Activated T-cell treated with anti-CD3 and anti-CD28 coated beads, Interleukin-2, amount 50 U/mL, for 1 hour (primary cell): ENCODE measurements at places on chromosomes 7 and 10.

DNA sequence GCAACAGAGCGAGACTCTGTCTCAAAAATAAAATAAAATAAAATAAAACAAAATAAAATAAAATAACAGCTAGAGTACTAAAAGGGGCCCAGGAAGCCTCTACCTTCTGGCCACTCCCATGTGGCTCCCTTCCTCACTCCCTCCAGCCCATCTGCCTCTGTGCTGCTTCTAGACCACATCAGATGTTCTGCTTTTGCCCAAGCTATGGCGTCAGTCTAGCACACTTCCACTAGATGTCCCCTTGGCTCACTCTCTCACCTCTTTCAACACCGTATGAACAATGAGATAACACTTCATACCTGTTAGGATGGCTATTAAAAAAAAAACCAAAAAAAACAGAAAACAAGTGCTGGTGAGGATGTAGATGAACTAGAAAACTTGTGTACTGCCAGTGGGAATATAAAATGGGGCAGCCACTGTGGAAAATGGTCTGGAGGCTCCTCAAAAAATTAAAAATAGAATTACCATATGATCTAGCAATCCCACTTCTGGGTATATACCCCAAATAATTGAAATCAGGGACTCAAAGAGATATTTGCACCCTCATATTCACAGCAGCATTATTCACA is 132.3 kb downstream of the ARHGAP22 start:
- no peak for DNase-seq

GRCh38 chr10:7512487-7512886 is 101.7 kb upstream of the SFMBT2 start:
- no peak for DNase-seq

DNA sequence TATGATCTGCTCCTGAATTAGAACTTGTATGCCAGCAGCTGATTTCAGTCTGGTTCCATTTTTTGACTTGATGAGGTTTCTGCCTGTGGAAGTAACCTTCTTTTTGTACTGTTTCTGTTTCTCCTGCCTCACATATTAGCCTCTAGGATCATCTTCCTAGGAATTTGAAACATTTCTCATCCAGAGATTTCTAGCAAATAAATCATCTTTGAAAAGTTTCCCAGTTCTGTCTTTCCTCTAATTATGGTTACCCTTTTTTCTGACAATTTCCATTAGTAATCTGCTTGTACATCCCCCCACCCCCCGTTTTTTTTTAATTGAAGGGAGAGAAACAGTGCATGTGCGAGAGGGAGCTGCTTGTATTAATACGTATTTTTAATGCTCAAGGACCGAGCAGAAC is 92.2 kb downstream of the NRF1 start:
- no peak for DNase-seq

DNA sequence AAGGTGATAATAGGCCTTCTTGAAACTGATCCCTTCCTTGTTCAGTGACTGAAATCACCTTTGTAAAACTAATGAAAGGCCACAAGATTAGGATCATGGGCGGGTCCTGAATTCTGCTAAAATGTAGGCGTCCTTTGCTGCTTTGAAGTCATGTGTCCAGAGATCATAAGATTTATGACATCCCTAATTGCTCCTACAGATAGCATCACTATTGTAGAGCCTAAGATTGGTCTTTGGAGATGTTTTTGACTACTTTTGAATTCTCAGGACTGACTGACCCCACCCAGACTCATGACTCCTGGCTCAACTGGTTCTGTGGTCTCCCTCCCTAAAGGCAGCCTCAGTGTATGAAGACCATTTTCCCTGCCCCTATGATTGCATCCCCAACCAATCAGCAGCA is 322.6 kb upstream of the SEMA3D start:
- no peak for DNase-seq

DNA sequence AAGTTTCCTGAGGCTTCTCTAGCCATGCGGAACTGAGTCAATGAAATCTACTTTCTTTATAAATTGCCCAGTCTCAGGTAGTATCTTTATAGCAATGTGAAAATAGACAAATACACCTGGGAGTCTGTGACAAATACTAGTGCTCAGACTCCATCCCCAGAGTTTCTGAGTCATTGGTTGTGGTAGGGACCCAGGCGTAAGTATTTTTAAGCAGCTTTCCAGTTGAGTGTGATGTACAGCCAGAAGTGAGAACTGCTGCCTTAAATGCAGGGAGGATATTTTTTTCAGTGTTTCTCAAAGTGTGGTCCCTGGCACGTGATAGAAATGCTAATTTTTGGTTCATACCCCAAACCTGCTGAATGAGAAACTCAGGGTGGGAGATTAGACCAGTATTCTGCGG is 121.7 kb downstream of the SORCS3 start:
- no peak for DNase-seq

DNA sequence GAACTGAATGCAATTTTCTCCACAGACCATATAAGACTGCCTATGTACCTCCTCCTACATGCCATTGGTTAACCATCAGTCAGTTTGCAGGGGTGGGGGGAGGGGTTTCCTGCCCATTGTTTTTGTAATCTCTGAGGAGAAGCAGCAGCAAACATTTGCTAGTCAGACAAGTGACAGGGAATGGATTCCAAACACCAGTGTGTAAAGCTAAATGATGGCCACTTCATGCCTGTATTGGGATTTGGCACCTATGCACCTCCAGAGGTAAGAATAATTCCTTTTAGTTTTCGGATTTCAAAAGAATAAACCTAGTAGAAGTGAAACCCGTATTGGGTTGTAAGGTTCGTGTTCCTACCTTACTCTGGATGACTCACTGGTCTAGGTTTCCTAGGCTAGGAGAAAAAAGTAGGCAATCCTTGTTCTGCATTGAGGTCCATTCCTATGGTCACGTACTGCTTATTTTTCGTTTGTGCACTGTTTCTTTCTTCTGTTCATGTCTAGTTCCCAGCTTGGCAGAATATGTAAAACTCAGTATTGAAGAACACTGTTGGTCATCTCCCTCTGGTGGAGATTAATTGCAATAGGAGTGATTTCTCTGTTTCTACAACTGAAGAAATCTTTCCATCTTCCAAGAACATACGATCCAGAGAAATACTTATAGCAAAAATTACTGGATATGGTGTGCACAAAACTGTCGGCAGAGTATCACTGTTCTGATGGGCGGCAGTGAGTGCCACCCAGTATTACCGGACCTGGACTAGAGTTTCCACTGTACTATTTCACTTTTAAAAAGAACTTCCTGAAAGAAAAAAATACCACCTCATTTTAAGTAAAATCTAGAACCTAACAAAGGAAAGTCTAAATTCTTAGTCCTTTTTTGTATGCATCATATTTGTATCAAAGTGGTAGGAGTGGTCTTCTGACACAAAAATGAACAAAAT is at the start of gene AKR1C3:
TSS of gene AKR1C3 (plus strand) at position 150 of the 941 bp plus-strand sequence. CDS start at position 181, 31 bp downstream.
- no peak for DNase-seq

- no peak for DNase-seq
Measured at GRCh38 chr7:30708983-30709382, 26.7 kb upstream of the CRHR2 start.

DNA sequence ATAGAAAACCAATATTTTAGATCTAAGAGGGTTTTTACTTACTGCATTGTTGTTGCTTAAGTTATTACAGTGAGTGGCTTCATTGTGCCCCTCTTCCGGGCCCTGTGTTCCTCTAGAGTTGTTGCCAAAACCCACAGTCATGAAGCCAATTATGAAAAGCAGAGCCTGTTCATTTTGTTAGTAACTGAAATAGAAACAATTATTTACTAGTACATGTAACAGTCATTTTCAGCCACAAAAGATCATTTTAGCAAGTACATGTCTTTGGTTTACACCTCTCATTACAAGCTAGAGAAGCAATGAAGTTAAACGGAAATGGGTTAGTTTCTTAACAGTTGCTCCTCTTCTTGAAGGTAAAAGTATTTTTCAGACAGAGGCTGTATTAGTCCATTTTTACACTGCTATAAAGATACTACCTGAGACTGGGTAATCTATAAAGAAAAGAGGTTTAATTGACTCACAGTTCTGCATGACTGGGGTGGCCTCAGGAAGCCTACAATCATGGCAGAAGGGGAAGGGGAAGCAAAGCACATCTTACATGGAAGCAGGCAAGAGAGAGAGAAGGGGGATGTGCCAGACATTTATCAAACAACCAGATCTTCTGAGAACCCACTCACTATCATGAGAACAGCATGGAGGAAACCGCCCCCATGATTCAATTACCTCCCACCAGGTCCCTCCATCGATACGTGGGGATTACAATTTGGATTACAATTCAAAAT is 380.5 kb downstream of the SFMBT2 start:
- DNase-seq, result no peak

DNA sequence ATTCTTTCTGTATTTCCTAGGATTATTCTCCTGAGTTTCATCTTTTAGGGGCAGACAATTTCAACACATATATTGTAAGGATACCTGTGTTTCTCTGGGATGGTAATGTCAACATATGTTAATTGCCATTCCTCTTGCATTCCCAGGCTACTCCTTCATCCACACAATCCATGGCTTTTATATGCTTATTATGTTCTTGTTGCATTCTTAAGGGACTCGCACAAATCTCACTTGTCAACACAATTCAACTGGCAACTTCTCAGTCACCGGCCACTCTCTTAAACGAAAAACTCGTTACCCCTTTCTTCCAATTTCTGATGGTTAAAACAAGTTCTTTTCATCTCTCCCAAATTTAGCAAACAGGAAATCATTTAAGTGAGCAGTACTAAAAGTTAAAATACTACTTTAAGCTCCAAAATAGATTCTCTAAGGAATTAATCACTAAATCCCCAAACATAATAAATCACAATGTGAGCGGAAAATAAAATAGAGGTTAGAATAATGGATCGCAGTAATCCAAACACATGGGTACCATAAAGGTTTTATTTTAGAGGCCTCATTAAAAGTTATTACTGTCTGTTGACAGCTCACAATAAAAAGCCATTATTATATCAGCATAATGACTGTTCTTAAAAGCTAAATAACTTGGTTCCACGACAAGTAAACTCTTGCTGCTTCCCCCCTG is 223.2 kb downstream of the ELMO1 start:
- DNase-seq, result no peak

- no peak for DNase-seq
Measured at GRCh38 chr7:150945853-150946420, 32.2 kb downstream of the KCNH2 start.

- no peak for DNase-seq
Measured at GRCh38 chr10:49072166-49072885, 43.0 kb downstream of the VSTM4 start.

- DNase-seq, result no peak
Measured at GRCh38 chr10:88218362-88218761, 354.9 kb downstream of the PTEN start.

GRCh38 chr10:101031796-101032636 is 982 bp downstream of the SFXN3 start:
- DNase-seq, result peak; percentile 89

DNA sequence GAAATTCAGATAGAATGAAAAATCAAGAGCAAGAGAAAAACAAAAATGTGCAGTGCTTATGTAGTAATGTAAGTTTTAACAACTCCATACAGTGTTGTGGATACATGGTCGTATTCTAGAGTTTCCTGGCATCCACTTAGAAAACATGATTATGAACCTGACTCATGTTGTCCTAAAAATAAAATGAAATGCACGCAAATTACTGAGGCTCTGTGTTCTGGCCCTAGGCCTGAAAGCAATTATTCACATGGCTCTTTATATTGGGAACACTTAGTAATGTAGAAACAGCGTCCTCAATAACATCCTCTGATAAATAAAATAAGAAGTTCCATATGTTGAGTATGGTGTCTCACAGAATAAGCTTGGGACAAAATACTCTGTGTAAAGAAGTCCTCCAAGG is 200.2 kb upstream of the SEMA3E start:
- no peak for DNase-seq

DNA sequence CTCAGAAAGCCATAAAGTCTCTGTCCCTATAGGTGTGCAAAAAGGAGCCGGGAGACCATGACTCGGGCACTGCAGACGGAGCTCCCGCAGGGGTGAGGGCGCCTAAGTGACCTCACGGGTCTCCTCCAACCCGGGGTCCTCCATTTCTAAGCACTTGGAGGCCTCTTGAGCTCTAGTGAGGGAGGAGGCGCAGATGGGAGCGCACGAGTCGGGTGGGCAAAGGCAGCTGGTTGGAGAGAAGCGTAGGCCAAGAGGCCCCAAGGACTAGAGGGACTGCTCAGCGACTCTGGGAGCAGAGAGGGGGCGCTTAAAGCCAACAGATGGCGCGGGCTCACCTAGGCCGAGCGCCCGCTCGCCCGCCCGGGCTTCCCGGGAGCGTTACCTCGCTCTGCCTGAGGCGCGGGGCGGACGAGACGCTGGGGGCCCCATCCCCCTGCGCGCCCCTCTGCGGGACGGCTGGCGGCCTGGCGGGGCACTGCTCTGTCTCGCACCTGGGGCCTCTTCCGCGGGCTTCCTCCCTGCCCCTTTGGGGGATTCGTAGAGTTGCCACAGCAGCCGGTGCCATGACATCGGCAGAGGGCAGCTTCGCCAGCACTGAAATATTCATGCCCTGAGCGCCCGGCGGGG is 523 bp upstream of the CDH23 start:
- DNase-seq, result peak; percentile 40

- DNase-seq, result no peak
Measured at GRCh38 chr10:43360086-43360485, 11.3 kb upstream of the FXYD4 start.

GRCh38 chr7:158295966-158296797 is 291.4 kb downstream of the PTPRN2 start:
- DNase-seq, result no peak

DNA sequence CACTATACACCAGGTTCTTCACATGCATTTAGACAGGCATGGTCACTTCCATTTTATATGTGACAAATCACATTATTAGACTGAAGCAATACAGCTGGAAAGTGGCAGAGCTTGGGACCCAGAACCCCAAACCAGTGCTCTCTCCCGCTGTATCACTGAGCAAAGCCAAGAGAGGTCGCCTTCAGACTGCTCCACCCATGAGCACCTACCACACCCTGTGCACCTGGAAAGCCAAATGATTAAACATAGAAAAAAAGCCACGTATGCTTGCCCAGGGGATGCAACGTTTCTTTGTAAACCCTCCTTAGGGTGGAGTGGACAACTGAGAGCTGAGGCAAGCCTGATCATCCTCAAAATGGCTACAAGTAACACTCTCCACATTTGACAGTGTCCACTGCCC is 72.5 kb downstream of the CCDC6 start:
- DNase-seq, result no peak

DNA sequence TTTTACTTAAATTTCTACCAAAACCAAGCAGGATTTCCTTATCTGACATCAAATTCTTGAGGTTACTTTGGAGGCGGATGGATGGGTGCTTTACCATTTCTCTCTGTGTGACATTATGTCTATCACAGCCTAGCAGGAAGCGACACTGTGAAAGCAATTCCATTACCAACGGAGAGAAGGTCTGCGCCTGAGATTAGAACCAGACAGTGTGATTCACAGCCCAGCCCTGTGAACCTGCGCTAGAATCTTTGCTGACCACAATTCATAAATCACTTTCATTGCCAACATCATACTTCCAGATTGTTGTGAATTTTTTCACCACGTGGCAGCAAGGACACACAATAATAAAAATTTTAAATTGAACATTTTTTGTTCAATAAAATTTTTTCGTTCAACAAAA is 126.5 kb downstream of the CUBN start:
- peak; percentile 58 for DNase-seq

- DNase-seq, result no peak
Measured at GRCh38 chr10:26780106-26780792, 80.5 kb downstream of the ABI1 start.

GRCh38 chr7:123096434-123096833 is 100.9 kb upstream of the TAS2R16 start:
- DNase-seq, result no peak
